ENCODE measurements at places on chromosomes 7 and 10. TPM values are rescaled to one million over a fixed set of nuclear protein-coding genes. Genes with fewer than 3 reads are reported as not detected.

- peaks cover 4% of the 10 kb centered on the region for H3K36me3 ChIP-seq
- no peak overlapping the region for H3K4me3 ChIP-seq
- H3K4me1 ChIP-seq, result no peaks in the 10 kb centered on the region
- no peak for DNase-seq
Observed at GRCh38 chr7:936386-937054, 18.0 kb downstream of the ADAP1 start.

Gene AKR1C8
- not detected for total RNA-seq

Gene GIMAP7
- 1.8 TPM for total RNA-seq

DNA sequence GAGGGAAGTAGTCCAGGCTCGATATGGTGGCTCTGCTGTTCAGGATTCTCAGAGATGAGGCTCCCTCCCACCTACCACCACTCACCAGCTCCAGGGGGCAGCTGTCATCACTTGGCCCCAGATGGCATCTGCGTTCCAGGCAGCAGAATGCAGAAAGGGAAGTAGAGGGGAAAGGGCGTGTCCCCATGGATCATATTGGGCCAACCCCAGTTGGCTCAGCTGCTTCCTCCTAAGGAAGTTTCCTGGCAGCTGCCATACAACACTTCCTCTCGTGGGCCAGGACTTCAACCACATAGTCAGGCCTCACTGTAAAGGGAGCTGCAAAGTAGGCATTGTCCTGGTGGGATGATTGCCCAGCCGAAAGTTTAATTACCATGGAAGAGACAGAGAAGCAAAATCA lies 1.6 kb upstream of the TEX36 start:
- H3K27ac ChIP-seq, result no peak overlapping the region
- no peaks in the 10 kb centered on the region for H3K27me3 ChIP-seq
- no peaks in the 10 kb centered on the region for H3K4me1 ChIP-seq
- DNase-seq, result no peak
- no peaks in the 10 kb centered on the region for H3K36me3 ChIP-seq

- H3K27ac ChIP-seq, result no peak overlapping the region
- H3K36me3 ChIP-seq, result no peaks in the 10 kb centered on the region
- no peaks in the 10 kb centered on the region for H3K4me1 ChIP-seq
- H3K27me3 ChIP-seq, result no peaks in the 10 kb centered on the region
- no peak for DNase-seq
- H3K4me3 ChIP-seq, result no peak overlapping the region
Observed at GRCh38 chr7:46349490-46349889, 428.4 kb upstream of the IGFBP3 start.

Gene CPVL
- total RNA-seq, result 24.1 TPM

- no peaks in the 10 kb centered on the region for H3K27me3 ChIP-seq
- no peak overlapping the region for H3K4me3 ChIP-seq
- no peaks in the 10 kb centered on the region for H3K36me3 ChIP-seq
- no peak overlapping the region for H3K27ac ChIP-seq
- no peak for DNase-seq
Observed at GRCh38 chr7:13844954-13845353, 144.5 kb downstream of the ETV1 start.

DNA sequence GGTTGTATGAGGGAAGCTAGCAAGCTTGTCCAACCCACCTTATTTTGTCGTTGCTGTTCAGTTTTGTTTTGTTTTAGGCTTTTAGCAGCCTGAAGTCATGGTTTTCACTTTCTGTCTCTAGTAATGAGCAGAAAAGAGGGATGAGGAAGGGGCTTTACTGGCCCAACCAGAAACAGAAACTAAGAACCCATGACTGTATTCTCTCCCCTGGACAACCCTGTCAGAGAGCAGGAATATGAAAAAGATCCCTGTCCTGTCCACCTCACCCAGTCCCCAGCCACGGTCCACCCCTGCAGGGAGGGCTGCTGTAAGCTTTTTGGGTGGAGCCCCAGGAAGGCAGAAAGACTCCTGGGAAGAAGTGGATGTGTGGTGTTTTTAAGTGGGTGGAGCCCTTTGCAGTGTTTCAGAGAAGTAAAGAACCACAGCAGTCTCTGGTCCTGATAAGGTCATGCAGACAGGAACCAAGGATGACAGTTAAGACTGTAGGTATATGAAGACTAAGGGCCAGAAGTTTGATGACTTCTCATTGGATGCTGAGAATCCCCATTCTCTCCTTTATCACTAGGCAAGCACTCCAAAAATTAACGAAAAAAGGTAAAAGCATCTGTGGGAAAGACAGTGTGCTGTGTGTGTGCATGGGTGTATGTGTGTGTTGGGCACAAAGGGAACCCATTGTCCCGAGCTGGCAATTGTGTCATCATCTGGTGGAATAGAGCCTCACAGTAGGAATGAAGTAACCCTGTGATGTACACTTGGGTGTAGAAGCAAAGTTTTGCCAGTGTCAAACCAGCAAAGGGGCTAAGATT lies 13.8 kb downstream of the MRPL32 start:
- H3K27ac ChIP-seq, result no peak overlapping the region
- H3K27me3 ChIP-seq, result no peaks in the 10 kb centered on the region
- DNase-seq, result no peak

Gene SUN3
- not detected for total RNA-seq

Gene MLXIPL
- 3.6 TPM for total RNA-seq

Gene NPY4R
- total RNA-seq, result not detected

Gene RHOBTB1
- total RNA-seq, result 1.8 TPM

DNA sequence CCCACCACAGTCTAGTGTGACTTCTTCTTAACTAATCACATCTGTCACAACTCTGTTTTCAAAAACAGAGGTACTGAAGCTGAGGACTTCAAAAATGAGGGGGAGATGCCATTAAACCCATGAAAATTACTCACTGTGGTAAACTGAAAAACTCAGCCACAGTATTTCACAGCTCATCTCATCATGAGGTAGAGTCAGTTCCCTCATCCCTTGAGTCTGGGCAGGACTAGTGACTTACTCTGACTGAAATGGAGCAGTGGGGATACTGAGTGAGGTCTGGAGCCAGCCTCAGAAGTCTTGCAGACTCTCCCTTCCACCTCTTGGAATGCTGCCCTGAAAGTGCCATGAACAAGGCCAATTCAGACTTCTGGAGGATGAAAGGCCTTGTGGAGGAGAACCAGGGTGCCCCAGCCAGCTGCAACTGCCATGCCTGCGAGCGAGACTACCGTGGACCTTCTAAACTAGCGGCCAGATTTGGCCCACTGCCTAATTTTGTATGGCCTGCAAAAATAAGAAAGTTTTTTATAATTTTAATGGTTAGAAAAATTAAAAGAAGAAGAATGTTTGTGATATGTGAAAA lies 24.7 kb upstream of the ANKRD1 start:
- no peak overlapping the region for H3K27ac ChIP-seq
- no peaks in the 10 kb centered on the region for H3K36me3 ChIP-seq
- no peak overlapping the region for H3K4me3 ChIP-seq
- no peaks in the 10 kb centered on the region for H3K27me3 ChIP-seq
- H3K4me1 ChIP-seq, result no peaks in the 10 kb centered on the region
- DNase-seq, result no peak

DNA sequence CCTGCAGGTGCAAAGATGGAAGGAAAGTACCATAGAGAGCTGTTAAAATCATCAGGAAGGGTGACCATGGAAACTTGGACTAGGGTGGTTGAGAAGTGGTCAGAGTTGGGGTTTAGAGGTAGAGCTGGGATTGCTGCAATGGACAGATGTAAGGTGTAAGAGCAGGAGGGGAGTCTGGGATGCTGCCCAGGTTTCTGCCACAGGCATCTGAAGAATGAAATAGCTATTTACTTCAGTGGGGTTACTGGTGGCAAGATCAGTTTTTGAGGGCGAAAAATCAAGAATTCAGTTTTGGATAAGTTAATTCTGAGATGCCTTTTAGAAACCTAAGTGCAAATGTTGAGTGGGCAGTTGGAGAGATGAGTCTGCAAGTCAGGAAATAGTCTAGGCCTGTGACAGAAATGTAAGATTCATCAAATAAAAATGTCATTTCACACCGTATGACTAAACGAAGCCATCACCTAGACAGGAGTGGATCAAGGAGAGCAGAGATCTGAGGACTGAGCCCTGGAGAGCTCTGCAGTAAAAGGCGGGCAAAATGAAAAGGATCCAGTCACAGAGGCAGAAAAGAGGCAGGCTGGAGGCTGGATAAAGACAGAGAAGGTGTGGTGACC lies 22.7 kb upstream of the TOMM7 start:
- no peak for DNase-seq
- H3K27ac ChIP-seq, result no peak overlapping the region
- no peaks in the 10 kb centered on the region for H3K4me1 ChIP-seq
- H3K36me3 ChIP-seq, result no peaks in the 10 kb centered on the region
- no peaks in the 10 kb centered on the region for H3K27me3 ChIP-seq

DNA sequence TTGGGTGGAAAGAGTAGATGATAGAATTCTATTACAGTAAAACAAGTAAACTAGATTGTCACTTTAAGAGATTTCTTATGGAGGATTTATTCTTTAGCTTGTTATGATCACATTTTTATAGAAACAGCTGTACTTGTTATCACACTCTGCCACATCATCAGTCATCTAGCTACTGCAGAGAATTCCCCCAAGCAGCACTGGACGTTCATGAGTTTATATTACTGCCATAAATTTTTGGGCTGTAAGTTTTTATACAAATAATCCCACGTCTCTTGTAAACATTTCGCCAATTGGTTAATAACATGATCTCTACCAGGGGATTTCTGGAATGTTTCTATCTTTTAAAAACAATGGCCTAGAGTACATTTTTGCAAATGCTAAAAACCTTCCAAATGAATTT lies 238.8 kb downstream of the POLR1F start:
- H3K36me3 ChIP-seq, result no peaks in the 10 kb centered on the region
- no peak for DNase-seq
- no peak overlapping the region for H3K27ac ChIP-seq
- no peak overlapping the region for H3K4me3 ChIP-seq
- H3K27me3 ChIP-seq, result no peaks in the 10 kb centered on the region

- H3K4me3 ChIP-seq, result no peak overlapping the region
- no peak overlapping the region for H3K27ac ChIP-seq
- no peaks in the 10 kb centered on the region for H3K27me3 ChIP-seq
- DNase-seq, result no peak
Observed at GRCh38 chr7:18350678-18351077, 144.9 kb upstream of the HDAC9 start.

Gene GJD4
- total RNA-seq, result not detected

GRCh38 chr7:128408709-128409595 lies 830 bp downstream of the IMPDH1 start:
- H3K4me3 ChIP-seq, result peak overlapping the region; percentile 48
- peaks cover under 1% of the 10 kb centered on the region for H3K36me3 ChIP-seq
- H3K27ac ChIP-seq, result peak overlapping the region; percentile 93
- H3K27me3 ChIP-seq, result no peaks in the 10 kb centered on the region

Gene ZNF727
- total RNA-seq, result 2.5 TPM

GRCh38 chr7:22176791-22177412 lies 180.1 kb downstream of the RAPGEF5 start:
- H3K27me3 ChIP-seq, result no peaks in the 10 kb centered on the region
- no peak for DNase-seq
- peaks cover 54% of the 10 kb centered on the region for H3K4me1 ChIP-seq
- H3K36me3 ChIP-seq, result no peaks in the 10 kb centered on the region
- H3K27ac ChIP-seq, result no peak overlapping the region

GRCh38 chr10:84521468-84521867 lies 193.1 kb downstream of the CCSER2 start:
- no peak overlapping the region for H3K4me3 ChIP-seq
- H3K27me3 ChIP-seq, result no peaks in the 10 kb centered on the region
- no peak overlapping the region for H3K27ac ChIP-seq
- no peaks in the 10 kb centered on the region for H3K4me1 ChIP-seq
- no peak for DNase-seq

DNA sequence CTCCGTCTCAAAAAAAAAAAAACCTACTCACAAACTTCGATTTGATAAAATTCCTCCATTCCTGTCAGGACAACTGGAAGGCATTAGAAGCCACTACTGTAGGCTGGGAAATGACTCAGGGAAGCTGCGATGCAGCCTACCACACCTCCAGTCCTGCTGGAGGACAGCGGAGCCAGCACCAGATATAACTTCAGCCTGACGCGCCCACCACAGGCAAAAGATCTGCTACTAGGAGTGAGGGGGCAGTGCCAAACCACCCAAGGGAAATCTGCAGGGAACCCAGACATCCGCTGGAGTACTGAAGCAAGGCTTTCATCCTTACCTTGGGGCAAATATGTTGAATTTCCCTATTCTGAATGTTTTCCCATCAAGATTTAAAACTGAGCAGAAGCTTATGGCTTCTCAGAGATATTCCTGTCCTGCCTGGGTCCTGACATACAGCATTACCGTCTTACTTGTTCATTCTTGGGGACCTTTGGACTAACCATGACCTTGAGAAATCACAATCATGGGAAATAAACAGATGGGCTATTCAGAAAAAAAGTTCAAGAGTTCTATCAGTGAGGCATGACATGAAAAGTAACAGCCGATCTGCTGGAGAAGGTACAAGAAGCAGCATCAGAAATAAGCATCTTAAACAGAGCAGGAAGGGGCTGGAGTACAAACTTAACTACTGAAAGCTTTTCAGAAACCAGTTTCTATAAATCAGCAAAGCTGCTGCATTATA lies 20.4 kb downstream of the BCCIP start:
- H3K36me3 ChIP-seq, result peaks cover 33% of the 10 kb centered on the region
- no peak for DNase-seq
- no peak overlapping the region for H3K4me3 ChIP-seq
- H3K27ac ChIP-seq, result no peak overlapping the region

Gene HOXA3
- 8.7 TPM for total RNA-seq

DNA sequence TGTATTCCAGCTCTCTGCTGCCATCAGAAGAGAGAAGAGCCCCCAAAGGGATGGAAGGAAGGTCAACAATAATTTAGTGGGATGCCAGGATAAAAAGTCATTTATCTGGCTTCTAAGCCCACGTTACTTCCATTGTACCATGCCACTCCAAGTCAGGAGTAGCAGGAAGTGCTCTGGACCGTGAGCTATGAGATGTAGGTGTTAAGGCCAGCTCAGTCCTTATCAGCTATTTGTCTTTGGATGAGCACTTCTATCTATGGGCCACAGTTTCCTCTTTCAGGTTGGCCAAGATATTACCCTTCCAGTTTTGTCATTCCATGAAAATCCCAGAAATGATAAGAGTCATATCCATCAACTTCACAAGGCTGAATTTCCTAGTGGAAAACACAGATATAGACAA lies 119.4 kb upstream of the CACUL1 start:
- H3K36me3 ChIP-seq, result no peaks in the 10 kb centered on the region
- no peaks in the 10 kb centered on the region for H3K27me3 ChIP-seq
- no peak for DNase-seq

Gene ASZ1
- not detected for total RNA-seq
